ENCODE measurements at places on chromosomes 5 and 9. TPM values are rescaled to one million over a fixed set of nuclear protein-coding genes. Genes with fewer than 3 reads are reported as not detected.

Gene GLRX
- total RNA-seq: 88.4 TPM

Gene WNT8A
- not detected for total RNA-seq

- no peak for DNase-seq
- H3K4me3 ChIP-seq: no peak overlapping the region
- no peaks in the 10 kb centered on the region for H3K27me3 ChIP-seq
Observed at GRCh38 chr9:85662573-85662972, 79.2 kb downstream of the AGTPBP1 start.

- no peaks in the 10 kb centered on the region for H3K27me3 ChIP-seq
- no peak overlapping the region for H3K4me3 ChIP-seq
- no peak overlapping the region for H3K27ac ChIP-seq
- H3K36me3 ChIP-seq: peaks cover 34% of the 10 kb centered on the region
- H3K4me1 ChIP-seq: no peaks in the 10 kb centered on the region
Observed at GRCh38 chr5:75550597-75550996, 38.9 kb downstream of the POLK start.

Gene ALDOB
- total RNA-seq: not detected

DNA sequence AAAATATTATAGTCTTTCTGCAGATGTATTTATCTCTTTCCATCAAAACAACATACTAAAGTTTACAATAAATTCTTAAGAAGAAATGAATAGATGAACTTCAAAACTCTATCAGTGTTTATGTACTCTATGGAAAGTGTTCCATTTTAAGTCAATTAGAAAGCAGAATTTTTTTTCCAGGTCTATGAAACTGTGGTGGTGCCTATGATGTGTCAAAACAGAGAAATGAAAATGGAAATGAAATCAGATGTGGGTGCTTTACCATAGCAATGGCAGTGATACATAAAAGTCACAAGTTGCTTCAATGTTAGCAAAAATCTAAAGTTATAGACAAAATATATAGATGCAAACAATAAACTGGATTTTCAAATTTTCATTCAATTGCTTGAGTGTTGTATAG, 97.3 kb downstream of the PTCH1 start:
- no peak for DNase-seq
- H3K27me3 ChIP-seq: no peaks in the 10 kb centered on the region
- H3K4me1 ChIP-seq: no peaks in the 10 kb centered on the region
- H3K27ac ChIP-seq: no peak overlapping the region
- no peak overlapping the region for H3K4me3 ChIP-seq

- no peak overlapping the region for H3K27ac ChIP-seq
- no peak for DNase-seq
- no peaks in the 10 kb centered on the region for H3K27me3 ChIP-seq
- H3K4me1 ChIP-seq: no peaks in the 10 kb centered on the region
- H3K4me3 ChIP-seq: no peak overlapping the region
Observed at GRCh38 chr5:151580239-151580638, 10.9 kb downstream of the FAT2 start.

Gene PSMD5
- total RNA-seq: 38.2 TPM

Gene IPPK
- total RNA-seq: 9.6 TPM

Gene DROSHA
- total RNA-seq: 50.9 TPM

GRCh38 chr5:126732716-126733115, 44.2 kb upstream of the LMNB1 start:
- H3K4me1 ChIP-seq: no peaks in the 10 kb centered on the region
- H3K36me3 ChIP-seq: no peaks in the 10 kb centered on the region
- H3K27me3 ChIP-seq: no peaks in the 10 kb centered on the region
- no peak overlapping the region for H3K27ac ChIP-seq
- H3K4me3 ChIP-seq: no peak overlapping the region

DNA sequence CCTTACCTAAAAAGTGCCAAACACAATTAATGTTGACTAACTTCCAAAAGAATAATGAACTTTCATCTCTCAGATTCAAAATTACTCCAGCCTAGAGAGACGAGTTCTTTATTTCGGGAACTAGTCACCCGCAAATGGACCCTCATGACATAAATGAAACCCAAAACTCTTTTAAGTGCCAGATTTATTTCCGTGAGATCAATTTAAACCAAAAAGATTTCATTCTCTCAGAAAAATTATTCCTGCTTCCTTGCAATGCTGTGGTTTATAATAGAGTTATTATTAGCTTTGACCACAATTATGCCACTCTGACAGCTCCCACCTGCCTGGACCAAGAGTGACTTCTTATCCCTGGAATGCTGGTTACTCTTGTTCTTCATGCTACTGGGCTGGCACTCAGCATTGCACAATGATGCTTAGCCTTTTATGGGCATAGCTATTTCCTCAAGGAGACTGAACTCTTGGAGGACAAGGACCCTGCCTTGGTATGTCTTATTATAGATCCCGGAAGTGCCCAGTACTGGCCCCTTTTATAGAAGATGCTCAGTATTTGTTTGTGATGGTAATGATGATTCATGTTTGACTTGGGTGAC, 183.5 kb downstream of the SNX18 start:
- no peak for DNase-seq
- H3K27ac ChIP-seq: no peak overlapping the region
- no peak overlapping the region for H3K4me3 ChIP-seq
- H3K27me3 ChIP-seq: no peaks in the 10 kb centered on the region
- no peaks in the 10 kb centered on the region for H3K36me3 ChIP-seq

GRCh38 chr5:135655468-135655815, 76.7 kb upstream of the CXCL14 start:
- no peak overlapping the region for H3K4me3 ChIP-seq
- no peak for DNase-seq
- H3K36me3 ChIP-seq: no peaks in the 10 kb centered on the region
- no peaks in the 10 kb centered on the region for H3K27me3 ChIP-seq
- H3K27ac ChIP-seq: no peak overlapping the region

DNA sequence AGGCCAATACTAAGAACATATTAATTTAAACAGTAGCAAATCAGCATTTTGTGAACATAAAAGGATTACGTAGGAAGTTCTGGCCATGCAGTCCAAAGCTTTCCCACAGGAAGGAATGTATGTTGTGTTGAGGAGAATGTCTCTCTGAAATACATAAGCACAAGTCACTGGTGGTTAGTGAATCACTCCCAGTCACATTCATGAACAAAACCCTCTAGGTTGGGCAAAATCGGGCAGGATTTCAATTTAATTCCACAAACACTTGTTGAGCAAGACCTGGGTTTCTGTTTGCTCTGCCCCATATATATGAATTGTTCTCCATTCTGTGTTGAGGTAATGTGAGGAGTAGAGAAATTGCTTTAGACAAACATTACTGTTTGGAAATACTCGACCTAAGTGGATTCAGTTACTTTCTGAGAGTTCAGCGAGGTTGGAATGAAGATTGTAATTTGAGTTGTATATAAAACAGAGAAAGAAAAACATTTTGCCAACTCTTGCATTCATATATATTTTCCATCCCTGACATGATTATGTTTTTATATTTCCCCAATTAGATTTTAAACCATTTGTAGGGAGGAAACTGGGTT, 127.6 kb upstream of the RPS23 start:
- H3K36me3 ChIP-seq: no peaks in the 10 kb centered on the region
- H3K4me3 ChIP-seq: no peak overlapping the region
- DNase-seq: no peak
- H3K27me3 ChIP-seq: no peaks in the 10 kb centered on the region
- peak overlapping the region; percentile 60 for H3K27ac ChIP-seq

Gene NR2F1
- total RNA-seq: 83.2 TPM

Gene SVEP1
- 88.1 TPM for total RNA-seq

GRCh38 chr9:90464978-90465377, 177.6 kb downstream of the DIRAS2 start:
- no peaks in the 10 kb centered on the region for H3K36me3 ChIP-seq
- no peak for DNase-seq
- no peak overlapping the region for H3K27ac ChIP-seq

- DNase-seq: no peak
- H3K4me3 ChIP-seq: no peak overlapping the region
- H3K36me3 ChIP-seq: no peaks in the 10 kb centered on the region
- no peak overlapping the region for H3K27ac ChIP-seq
- no peaks in the 10 kb centered on the region for H3K27me3 ChIP-seq
- no peaks in the 10 kb centered on the region for H3K4me1 ChIP-seq
Observed at GRCh38 chr5:28862137-28862859, 1823.9 kb upstream of the CDH9 start.

Gene CD14
- total RNA-seq: 127 TPM

GRCh38 chr5:147391781-147392180, 118.1 kb downstream of the DPYSL3 start:
- DNase-seq: no peak
- H3K4me1 ChIP-seq: peaks cover 4% of the 10 kb centered on the region
- H3K27me3 ChIP-seq: no peaks in the 10 kb centered on the region
- H3K36me3 ChIP-seq: peaks cover 12% of the 10 kb centered on the region
- no peak overlapping the region for H3K4me3 ChIP-seq

- no peaks in the 10 kb centered on the region for H3K27me3 ChIP-seq
- H3K27ac ChIP-seq: no peak overlapping the region
- DNase-seq: no peak
- H3K36me3 ChIP-seq: no peaks in the 10 kb centered on the region
- H3K4me1 ChIP-seq: no peaks in the 10 kb centered on the region
Observed at GRCh38 chr5:30103452-30104202, 1089.9 kb upstream of the CDH6 start.

- no peak overlapping the region for H3K27ac ChIP-seq
- no peaks in the 10 kb centered on the region for H3K27me3 ChIP-seq
- no peak overlapping the region for H3K4me3 ChIP-seq
- no peaks in the 10 kb centered on the region for H3K4me1 ChIP-seq
Observed at GRCh38 chr5:66239034-66239433, 94.9 kb downstream of the SREK1 start.

DNA sequence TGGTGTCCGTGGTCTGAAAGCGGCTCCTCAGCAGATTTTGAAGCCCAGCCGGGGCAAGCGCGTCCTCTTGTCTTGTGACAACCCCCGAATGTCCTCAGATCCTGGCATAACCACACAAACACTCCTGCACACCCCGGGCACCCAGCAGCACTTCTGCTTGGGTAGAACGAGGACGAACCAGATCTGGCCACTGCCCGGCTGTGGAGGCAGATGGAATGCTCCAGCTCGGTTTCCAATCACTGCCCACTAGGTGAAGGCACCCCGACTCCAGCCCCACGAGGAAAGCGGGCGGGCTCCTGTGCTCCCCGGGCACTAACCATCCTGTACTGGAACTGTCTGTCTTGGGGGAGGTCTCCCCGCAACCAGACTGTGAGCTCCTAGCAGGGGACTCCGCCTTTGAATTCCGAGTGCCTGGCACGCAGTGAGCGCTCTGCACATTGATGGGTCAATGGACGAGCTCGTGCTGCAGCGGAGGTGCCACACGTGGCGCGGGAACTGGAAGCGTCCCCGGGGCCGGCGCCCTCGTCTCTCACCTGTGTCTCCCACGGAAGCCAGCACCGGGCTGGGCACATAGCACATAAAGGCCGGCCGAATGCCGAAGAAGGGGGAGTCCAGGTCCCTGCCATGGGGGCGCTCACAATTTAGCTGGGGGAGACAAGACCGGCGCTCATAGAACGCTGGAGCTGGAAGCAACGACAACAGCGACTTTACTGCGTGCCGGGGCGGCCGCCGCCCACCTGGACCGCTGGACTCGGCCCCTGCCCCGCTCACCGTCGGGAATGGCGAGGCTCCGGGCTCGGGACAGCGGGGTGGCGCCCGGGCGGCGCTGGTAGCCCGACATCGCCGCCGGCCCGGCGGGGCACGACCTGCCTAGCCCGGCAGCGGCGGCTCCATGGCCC, 608 bp downstream of the ENTR1 start:
- H3K27me3 ChIP-seq: no peaks in the 10 kb centered on the region
- peak overlapping the region; percentile 98 for H3K4me3 ChIP-seq
- peak overlapping the region; percentile 78 for H3K27ac ChIP-seq
- peaks cover 57% of the 10 kb centered on the region for H3K36me3 ChIP-seq
- DNase-seq: peak; percentile 76
- H3K4me1 ChIP-seq: peaks cover 21% of the 10 kb centered on the region

- H3K4me1 ChIP-seq: no peaks in the 10 kb centered on the region
- H3K27ac ChIP-seq: no peak overlapping the region
- H3K4me3 ChIP-seq: no peak overlapping the region
- no peaks in the 10 kb centered on the region for H3K27me3 ChIP-seq
- DNase-seq: no peak
Observed at GRCh38 chr9:131149688-131150053, 24.3 kb downstream of the NUP214 start.

GRCh38 chr5:173155912-173156311, 11.6 kb downstream of the BNIP1 start:
- DNase-seq: no peak
- peaks cover 70% of the 10 kb centered on the region for H3K36me3 ChIP-seq
- H3K27ac ChIP-seq: no peak overlapping the region
- no peaks in the 10 kb centered on the region for H3K27me3 ChIP-seq

DNA sequence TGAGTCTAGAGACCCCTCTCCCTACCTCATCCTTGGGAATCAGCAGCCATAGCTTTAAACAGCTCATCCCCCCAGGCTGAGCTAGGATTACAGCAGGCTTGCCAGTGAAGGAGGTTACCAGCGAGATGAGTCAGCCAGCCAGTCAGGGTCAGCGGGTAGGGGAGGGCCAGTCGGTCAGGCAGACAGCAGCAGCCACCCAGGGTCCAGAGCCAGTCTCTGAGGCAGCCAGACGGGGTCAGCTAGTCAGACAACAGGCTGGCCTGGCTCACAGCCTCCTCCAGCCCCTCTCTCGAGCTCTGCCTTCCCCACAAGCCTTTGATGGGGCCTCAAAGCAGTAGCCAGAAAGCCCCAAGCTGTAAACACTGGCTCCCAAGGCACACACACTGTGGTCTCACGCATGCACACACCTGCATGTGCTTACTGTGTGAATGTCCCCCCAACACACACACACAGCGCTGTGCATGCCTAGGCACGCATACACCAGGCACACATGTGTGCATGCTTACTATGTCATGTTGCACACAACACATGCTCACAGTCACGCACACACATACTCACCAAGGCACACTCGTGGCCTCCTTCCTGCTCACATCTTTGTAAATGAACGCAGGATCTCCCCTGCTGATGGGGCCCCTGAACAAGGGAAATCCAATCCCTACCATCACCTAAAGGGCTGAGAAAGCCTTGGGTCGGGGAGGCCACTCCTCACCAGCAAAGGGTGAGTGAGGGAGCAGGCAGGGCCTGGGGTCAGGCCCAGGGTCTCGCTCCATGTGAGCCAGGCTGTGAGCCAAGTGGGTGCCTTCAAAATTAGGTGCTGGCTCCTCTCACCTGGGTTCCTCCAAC, 28.2 kb upstream of the CPLX2 start:
- DNase-seq: no peak
- no peaks in the 10 kb centered on the region for H3K36me3 ChIP-seq
- no peaks in the 10 kb centered on the region for H3K27me3 ChIP-seq
- H3K4me3 ChIP-seq: no peak overlapping the region

DNA sequence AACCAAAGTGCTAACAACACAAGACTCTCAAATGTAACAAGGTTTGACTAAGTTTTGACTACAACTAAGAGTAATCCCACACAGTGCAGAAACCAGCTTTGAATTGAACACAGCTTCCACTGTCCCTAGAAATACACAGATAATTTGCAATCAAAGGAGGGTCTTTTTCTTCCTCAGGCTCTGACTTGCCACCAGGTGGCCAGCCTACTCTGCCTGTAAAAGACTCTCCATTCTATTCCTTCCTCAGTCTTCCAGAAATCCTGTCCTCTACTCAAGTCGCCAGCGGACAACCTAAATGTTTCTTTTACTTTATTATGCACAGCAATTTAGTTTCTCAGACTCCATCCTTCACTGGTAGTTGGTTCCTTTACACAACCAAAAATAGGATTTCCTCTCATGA, 32.2 kb upstream of the MCTP1 start:
- no peaks in the 10 kb centered on the region for H3K4me1 ChIP-seq
- DNase-seq: no peak
- H3K27ac ChIP-seq: no peak overlapping the region
- H3K4me3 ChIP-seq: no peak overlapping the region
- no peaks in the 10 kb centered on the region for H3K36me3 ChIP-seq

GRCh38 chr5:179382486-179382885, 37.2 kb upstream of the ADAMTS2 start:
- no peaks in the 10 kb centered on the region for H3K36me3 ChIP-seq
- H3K27ac ChIP-seq: no peak overlapping the region
- no peaks in the 10 kb centered on the region for H3K4me1 ChIP-seq

Data from upper lobe of right lung (tissue), 1 donor.